ENCODE measurements at places on chromosomes 2 and 18.

GRCh38 chr2:240411261-240412160 lies 24.0 kb upstream of the GPC1 start:
- DNase-seq, result no peak

- DNase-seq, result no peak
Measured at GRCh38 chr18:55343396-55344073, 244.5 kb downstream of the TCF4 start.

DNA sequence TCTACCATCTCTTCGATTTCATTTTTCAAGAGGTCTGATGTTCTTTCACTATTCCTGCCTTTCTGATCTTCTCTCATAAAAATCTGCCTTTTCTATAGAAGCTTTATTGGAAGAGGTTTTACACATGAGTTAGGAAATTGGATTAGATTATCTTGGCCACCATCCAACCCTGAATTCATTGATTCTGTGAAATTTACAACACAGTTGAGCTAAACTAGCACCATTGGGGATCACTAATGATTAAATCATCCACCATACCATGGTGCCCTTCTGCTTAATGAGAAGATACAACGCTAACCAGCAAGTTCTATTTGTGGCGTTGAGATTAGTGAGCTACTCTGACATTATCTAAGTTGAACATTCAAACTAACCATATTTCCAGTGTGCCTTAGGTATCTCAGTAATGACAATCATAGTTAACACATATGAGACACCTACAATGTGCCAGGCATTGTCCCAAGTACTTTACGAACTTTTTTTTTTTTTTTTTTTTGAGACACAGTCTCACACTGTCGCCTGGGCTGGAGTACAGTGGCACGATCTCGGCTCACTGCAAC lies 17.3 kb upstream of the LBH start:
- no peak for DNase-seq

DNA sequence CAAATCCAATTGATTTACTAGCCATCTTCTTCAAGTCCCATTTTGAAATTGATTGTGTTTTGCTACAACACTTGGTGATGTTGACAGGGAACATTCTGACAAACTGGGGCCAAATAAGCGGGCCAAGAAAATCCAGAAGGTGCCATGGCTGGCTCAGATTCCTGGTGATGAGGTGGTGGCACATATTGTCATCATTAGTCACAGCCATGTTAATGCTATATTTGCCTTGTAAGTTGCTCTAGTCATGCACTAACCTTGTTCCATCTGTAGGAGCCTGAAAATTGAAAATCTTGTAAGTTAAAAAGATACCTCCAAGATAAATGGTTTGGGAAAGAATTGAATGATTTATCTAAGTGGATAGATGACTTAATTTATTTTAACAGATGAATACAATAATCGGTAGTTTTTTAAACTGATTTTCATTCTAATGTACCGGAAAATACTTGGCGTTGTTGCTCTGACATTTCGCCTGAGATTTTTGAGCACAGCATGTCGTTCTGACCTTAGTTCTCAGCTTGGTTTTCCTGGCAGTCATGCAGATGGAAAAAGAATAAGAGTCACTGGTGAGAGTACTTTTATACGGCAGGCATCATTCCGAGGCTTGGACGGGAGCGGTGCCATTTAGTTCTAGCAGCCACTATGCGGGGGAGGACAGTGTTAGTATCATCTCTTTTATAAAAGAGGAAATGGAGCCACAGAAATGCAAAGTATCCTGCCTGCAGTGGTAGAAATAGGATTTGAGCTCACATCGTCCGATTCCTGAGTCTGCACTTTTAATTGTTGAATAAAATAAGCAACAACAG lies 133.9 kb downstream of the ZNF532 start:
- DNase-seq, result no peak

DNA sequence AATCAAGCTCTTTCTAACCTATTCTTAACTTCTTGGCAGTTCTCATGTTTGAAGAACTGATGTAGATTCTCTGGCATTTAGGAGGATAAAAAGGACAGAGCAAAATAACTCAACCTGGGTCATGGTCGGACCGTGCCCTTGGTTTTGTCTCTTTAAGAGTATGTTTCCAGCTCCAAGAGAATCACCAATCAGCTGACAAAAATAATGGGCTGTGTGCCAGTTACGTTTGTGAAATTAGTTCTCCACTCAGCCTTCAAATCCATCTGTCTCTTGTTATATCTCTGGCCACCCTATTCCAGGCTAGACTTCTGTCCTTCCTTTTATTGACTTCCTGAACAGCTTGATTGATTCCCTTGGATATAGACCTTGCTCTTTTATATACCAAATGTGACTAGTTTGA lies 225.7 kb downstream of the EPHA4 start:
- DNase-seq, result no peak

DNA sequence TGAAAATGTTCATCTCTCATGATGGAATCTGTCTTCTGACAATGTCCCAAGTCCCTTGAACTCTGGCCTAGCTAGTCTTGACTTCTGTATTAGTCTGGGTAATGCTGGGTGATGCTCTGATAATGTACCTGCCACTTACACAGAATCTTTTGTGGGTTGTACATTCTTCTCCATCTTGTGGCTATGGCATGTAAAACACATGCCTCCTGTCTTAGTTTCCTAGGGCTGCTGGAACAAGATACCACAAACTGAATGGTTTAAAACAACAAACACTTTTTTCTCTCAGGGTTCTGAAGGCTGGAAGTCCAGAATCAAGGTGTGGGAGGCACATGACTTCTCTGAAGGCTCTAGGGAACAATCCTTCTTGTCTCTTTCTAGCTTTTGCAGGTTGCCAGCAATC lies 57.1 kb downstream of the RAPGEF4 start:
- DNase-seq, result no peak

GRCh38 chr2:177717831-177718618 lies 325.5 kb downstream of the AGPS start:
- no peak for DNase-seq
